KBM-7 (cell line): ENCODE measurements at places on chromosomes 4 and X.

DNA sequence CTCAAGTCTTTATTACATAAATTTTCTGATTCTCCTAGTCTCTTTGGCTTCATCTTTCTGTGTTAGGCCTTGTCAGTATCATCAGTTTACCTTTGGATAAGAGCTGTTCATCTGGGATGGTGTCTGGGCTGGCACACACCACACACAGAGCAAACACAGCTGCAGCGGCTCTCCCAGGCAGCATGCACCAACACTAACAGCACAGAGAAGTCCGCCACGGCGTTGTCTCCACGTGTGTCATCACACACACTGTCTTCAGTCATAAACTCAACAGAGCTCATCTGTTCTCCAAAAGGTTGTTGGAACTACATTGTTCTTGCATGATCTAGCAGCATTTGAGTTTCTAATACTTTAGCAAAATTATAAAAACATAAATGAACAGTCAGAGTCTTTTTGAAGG is 851.9 kb upstream of the FRG1 start:
- no peak for DNase-seq

GRCh38 chr4:2301225-2301642 is 39.3 kb upstream of the MXD4 start:
- DNase-seq = no peak

DNA sequence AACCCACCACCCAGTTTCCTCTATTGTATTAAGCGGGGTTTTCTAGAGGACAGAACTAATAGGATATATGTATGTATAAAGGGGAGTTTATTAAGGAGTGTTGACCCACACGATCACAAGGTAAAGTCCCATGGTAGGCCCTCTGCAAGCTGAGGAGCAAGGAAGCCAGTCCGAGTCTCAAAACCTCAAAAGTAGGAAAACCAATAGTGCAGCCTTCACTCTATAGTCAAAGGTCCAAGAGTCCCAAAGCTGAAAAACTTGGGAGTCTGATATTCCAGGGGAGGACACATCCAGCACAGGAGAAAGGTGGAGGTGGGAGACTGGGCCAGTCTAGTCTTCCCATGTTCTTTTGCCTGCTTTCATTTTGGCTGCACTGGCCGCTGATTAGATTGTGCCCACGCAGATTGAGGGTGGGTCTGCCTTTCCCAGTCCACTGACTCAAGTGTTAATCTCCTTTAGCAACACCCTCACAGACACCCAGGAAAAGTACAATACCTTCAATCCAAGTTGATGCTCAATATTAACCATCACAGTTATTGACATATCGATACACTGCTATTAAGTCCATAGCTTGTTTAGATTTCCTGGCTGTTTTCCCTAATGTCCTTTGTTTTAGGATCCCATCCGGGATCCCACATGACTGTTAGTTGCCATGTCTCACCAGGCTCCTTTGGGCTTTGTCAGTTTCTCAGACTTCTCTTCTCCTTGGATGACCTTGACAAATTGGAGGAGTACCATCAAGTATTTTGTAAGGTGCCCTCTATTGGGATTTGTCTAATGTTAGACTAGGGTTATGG is 12.2 kb downstream of the UCHL1 start:
- DNase-seq = no peak

DNA sequence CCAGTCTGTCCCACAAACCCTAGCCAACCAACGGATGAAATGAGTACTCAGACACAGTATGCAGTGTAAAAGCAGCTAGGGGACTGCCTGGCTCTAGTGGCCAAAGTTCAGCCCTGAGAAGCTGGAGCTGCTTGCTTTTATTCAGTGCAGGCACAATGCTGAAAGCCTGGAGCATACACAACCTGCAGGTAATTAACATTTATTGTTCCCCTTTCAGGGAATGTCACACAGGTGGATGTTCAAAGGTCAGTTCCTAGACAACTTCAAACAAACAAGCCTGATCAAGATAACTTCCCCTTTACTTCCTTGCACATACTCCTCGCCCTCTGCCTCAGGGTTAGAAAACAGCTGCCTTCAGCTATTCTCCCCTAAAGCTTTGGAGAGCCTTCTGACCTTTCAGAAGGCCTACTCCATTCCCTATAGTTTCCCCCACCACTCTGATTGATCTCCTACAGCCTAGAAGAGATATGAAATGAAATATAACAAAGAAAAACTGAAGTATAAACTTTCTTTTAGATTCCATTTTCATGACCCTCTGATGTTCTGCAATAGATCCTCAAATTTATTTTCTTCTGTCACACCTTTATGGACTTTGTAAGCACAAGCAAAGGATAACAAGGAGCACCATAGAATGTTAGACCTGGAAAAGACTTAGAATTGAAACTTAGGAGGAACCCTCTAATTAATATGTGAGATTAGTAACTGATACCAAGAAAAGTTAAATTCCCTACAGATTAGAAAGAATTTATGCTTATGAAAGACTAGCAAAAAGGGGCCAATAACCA is 6.8 kb upstream of the DCAF8L1 start:
- peak; percentile 57 for DNase-seq

GRCh38 chrX:54359408-54359807 is 1.6 kb upstream of the WNK3 start:
- no peak for DNase-seq

DNA sequence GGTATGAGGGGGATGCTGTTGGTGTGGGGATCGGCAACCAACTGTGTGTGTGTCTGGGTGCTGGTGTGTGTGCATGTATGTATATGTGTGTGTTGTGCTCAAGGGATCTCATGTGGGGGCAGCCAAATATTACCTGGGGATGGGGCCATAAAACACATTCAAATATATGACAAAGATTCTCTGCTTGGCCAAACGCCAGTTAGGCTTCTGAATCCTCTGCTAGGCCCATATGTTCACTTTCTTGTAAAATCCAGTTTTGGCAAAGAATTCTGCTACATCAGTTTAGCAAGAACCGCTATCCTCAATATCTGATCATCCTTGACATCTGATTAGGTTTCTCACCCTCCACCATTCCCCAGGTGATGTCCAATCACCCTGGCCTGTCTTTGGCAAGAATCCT is 106.6 kb downstream of the RASL11B start:
- no peak for DNase-seq

DNA sequence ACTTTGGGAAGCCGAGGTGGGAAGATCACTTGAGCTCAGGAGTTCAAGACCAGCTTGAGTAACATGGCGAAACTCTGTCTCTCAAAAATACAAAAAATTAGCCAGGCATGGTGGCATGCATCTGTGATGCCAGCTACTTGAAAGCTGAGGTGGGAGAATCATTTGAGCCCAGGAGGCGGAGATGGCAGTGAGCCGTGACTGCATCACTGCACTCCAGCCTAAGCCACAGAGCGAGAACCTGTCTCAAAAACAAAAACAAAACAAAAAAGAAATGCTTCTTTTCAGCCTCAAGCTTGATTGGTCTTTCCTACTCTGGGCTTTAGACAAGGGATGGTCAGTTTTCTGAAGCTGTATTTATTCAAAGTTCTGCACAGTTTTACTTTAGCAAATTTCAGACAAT is 15.8 kb upstream of the DHRSX start:
- DNase-seq = no peak

GRCh38 chrX:22025751-22026150 is 6.4 kb upstream of the PHEX start:
- no peak for DNase-seq

GRCh38 chrX:3526071-3526470 is 179.6 kb upstream of the MXRA5 start:
- DNase-seq = no peak

- no peak for DNase-seq
These were observed 326.0 kb downstream of the ACTRT1 start for GRCh38 chrX:127726227-127726626.

DNA sequence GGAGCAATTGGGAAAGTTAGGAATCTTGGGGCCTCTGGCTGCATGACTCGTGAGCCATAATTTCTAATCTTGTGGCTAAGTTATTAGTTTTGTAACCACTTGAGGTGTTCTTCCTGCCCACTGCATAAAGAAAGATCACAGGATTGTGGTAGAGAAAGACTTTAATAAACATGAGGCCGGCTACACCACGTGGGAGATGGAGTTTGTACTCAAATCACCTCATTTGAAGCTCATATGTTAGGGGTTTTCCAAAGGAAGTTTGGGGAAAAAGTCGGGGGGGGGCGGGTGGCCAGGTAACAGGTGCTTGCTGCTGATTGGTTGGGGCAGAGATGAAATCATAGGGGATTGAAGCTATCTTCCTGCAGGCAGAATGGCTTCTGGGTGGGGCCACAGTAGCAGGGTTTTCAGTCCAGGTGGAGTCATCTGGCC is 287.8 kb downstream of the ZNF674 start:
- no peak for DNase-seq

- DNase-seq = peak; percentile 48
These were observed 736.9 kb upstream of the MAGEB2 start for GRCh38 chrX:29478336-29479069.

DNA sequence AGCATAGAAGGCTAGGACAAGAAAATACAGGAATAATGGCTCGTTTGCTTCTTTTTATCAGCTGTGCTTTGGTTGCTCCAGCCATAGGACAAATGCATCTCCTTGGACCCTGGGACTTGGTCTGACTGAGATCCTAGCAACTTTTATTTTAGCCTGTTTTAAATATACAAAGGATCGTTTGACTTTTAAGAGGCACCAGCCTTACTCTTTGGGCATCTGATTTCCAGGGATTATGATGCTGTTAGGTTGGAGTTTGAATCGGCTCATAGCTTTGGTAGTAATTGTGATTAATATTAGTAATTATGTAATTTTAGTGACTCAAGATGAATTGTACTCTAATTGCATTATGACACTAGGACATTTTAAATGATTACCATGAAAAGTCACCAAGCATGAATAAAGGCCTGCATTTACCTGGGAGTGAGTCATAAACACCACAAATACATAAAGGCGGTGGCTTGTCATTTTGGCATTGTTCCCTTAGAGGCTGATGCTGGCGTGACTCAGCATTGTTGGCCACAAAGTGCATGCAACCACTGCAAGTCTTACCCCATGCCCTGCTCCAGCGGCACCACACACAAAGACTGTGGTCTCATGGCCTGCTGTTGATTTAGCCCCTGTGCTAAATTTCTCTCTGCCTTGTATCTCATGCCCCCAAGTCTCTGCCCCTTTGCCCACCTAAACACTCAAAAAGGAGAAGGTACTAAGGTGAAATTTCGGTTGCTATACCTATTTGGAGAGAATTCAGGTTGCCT is 12.4 kb downstream of the GPAT3 start:
- peak; percentile 89 for DNase-seq

DNA sequence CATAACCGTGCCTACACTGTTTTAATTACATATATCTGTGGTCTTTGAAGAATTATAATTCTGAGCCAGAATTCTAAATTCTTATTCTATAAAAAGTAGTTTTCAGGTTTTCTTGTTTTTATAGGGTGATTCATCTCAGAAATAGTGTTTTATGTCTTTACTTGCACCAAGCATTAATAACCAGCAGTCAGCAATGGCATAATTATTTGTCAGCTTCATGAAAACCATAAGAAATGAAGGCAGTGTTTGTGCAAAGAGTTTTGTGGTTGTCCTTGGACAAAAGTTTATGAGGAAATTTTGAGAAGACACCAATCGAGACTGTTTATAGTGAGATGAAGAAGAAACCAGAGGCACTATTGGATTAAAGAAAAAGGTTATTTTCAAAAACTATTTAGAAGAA is 37.2 kb downstream of the EDNRA start:
- DNase-seq = no peak

GRCh38 chrX:4528247-4528646 is 814.8 kb upstream of the PRKX start:
- no peak for DNase-seq

DNA sequence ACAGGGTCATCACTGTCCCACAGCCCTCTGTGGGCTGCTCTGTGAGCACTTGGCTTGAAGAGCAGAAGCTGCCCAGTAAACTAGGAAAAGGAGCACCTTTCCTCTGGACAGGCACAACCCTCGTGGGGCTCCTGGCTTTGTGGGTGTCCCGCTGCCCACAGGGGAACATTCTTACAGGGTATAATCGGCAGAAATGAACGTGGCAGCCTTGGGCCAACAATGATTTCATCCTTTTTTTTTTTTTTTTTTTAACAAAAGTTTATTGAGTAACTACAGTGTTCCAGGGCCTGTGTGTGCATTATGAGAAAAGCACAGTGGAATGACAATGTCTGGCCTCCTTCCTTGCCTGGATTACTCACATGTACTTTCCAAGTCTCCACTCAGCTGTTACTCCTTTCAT is 197.2 kb downstream of the PDGFC start:
- no peak for DNase-seq

GRCh38 chr4:14025891-14026290 is 398.4 kb upstream of the BOD1L1 start:
- DNase-seq = no peak

DNA sequence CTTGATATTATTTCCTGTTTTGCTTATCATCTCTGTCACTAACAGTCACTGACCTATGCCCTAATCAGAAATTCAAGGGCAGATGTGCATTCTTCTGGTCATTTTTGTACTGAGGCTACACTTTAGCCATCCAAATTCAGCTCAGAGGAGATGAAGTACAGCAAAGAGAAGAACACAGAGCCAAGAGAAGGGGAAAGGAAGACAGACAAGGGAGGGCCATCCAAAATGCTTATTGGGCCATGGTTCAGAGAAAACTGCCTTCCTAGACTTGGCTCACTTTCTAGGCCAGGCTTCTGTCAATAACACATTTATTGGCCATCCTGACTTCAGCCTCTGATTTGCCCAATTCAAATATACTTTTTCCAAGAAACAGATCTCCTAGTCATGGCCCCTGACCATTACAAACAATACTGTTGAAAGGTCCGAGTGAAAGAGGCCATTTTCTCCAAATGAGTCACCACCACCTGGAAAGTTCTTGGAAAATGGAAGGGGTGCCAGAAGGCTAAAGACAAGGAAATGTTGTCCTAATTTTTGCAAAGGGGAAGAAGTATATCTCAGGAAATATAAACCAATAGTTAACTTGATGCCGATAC is 56.4 kb downstream of the DCX start:
- no peak for DNase-seq

GRCh38 chr4:27094783-27095182 is 234.1 kb downstream of the STIM2 start:
- no peak for DNase-seq

DNA sequence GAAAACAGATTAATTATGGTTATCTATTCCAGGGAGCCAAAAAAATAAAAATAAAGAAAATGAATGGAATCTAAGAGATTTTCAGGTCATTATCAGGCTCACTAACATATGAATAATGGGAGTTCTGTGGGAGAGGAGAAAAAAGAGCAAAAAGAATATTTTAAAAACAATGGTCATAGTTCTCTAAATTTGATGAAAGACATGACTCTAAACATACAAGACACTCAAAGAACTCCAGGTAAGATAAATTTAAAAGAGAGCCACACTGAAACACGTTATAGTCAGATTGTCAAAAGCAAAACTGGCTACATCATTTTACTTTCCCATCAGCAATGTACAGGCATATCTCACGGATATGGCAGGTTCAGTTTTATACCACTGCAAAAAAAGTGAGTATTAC is 520.0 kb downstream of the ANKRD50 start:
- no peak for DNase-seq

DNA sequence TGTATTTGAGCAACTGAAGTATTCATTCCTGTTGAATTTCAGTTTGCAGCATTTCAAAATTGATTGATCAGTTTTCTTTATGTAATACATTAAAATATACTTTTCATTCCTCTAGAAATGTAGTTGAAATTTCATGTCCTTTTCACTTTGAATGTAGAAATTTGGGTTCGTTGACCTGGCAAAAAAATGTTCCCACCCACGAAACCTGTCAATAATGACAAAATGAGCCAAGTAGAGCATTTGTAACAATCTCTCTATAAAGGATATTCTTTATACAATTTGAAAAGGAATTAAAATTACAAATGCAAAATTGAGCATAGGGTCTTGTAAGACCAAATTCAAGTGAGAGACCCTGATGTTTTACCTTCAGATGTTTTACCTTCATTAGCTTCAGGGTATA is 283.9 kb downstream of the ANKRD50 start:
- DNase-seq = no peak
